ENCODE measurements at places on chromosomes 2 and 18.
A peak's percentile ranks its signal among the peaks of the same experiment; 100 is the strongest.

GRCh38 chr18:79798999-79799370 is 1.2 kb downstream of the KCNG2 start:
- no peak for DNase-seq

GRCh38 chr2:214492152-214492551 is 81.3 kb downstream of the VWC2L start:
- no peak for DNase-seq

DNA sequence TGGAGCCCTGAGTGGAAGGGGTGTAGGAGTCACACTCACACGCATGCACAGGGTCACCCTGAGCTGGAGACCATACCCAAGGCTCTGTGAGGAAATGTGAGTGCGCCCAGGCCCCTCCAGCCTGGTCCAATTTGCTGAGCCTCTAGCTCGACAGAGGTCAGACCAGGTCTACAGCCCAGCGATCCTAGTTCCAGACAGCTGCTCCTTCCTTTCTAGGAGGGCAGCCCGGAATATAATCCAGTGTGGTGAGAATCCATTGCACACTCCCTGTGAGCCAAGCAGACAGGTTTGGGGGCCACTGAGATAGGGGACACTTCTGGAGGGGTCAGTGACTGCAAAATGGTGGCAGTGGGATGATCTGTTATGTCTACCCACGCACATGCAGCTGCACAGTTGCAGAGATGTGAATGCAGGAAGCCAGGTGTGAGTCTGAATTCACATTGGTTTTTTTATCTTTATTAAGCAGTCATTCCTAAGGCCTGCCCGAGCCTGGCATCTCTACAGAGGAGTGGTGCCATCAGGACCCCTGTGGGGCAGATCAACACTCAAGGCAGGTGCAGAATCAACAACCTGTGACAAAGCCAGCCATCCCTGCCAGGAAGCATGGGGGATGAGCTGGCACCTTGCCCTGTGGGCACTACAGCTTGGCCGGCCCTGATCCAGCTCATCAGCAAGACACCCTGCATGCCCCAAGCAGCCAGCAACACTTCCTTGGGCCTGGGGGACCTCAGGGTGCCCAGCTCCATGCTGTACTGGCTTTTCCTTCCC is at the start of gene GPR148:
GPR148 (plus strand) TSS at position 522 of the 768 bp plus-strand sequence; CDS start at position 604, 82 bp downstream.
- no peak for DNase-seq

- no peak for DNase-seq
These were observed 86.0 kb downstream of the THADA start for GRCh38 chr2:43509886-43510285.

GRCh38 chr2:145906354-145906753 is 1386.4 kb upstream of the ZEB2 start:
- DNase-seq: no peak

DNA sequence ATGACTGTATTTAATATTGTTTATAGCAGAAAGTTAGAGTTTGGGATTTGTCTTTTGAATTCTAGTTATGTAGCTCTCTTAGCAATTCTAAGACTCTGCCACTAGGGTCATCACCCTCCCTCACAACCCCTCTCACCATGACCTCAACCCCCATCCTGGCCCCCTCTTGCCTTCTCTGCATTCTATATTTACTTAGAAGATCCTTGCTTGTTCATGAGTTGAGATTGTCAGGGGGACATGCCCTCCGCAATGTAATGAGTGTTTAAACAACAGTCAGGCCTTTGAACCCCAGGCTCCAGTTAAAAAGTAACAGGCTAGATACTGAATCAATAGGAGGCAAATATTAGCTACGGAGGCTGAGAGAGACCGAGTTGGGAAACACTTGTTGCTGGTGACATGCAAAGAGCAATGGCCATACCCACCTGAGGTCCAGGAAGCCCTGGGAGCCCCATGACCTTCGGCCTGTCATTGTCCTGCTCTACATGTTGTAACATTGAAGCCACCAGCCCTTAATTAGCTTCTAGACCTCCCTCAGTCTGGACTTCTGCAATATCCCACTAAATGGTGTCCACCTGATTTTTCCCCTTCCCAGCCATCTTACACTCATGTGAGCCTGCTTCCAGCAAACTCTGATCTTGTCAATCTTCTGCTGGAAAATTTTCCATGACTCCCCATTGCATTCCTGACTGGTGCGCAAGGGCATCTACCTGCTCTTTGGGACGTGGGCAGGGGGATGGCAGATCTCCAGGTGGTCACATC is 221.1 kb downstream of the ALPK2 start:
- DNase-seq: no peak

DNA sequence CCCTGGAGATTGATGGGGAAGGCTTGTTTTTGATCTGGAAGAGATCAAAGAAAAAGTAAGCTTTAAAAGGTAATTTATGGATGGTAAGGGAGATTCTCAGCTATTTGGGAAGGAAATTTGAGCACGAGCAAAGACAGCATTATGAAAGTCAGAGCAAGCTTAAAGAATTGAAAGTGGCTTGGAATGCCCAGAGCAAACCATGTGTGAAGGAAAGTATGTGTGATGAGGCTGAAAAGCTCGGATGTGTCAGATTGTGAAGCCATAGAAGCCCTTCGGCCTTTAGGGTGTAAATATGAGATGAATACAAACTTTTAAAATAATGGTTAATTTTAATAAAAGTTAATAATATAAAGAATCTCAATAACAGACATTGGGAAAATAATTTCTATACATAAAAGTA is 377.4 kb upstream of the DSEL start:
- no peak for DNase-seq

DNA sequence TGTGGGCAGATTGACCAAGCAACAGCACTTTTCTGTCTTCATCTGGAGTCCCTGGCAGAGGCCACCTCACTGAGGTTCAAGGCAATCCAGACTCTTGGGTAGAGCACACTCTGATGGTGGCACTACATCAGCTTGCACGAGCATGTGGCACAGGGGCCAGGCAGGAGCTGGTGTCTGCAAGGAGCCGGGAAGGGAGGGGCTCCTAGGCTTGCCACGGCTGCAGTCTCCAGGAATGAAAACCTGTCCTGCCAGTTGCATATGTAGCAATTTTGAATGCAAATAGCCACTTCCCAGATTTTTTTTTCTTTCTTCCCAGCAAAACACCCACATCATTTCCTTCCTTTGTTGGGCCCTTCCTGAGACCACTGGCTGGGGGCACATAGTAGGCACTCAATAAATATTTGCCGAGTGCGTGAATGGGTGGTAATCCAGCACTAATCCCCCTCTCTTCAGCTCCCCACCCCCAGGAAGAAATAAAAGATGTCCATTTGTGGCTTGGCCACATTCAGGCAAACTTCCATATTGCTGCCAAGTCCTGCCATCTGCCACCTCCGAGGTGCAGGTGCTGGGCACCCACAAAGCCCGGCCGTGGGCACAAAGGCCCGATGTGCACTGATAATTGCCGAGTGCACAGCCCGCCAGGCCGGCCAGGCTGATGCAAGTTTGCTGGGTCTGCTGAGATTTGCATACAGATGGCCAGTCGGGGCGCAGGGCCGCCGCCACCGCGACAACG is 72.4 kb downstream of the MYCN start:
- no peak for DNase-seq

- no peak for DNase-seq
These were observed 69.6 kb downstream of the THNSL2 start for GRCh38 chr2:88239781-88240180.

DNA sequence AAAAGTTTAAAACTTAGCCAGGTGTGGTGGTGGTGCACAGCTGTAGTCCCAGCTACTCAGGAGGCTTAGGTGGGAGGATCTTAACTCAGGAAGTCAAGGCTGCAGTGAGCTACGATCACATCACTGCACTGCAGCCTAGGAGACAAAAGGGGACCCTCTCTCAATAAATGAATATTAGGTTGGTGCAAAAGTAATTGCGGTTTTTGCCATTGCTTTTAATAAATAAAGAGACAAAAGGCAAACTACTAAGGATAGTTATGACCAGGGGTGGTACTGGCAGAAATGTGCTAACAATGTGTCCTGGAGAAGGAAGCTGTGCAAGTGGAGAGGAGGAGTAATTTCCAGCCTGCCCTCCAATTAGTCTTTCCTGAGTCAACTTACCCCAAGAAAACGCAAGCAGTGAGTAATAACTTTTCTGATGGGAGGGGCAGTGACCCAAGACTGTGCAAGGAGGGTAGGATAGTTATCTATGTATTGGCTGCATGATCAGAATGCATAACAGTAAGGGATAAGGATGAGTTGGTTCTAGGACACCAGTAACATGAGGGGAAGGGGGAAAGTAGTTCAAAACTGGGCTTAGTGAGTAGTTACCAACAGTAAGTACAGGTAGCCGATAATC is 1.5 kb downstream of the EXOC6B start:
- DNase-seq: no peak

GRCh38 chr2:173922068-173922467 is 43.1 kb downstream of the SP3 start:
- DNase-seq: no peak

DNA sequence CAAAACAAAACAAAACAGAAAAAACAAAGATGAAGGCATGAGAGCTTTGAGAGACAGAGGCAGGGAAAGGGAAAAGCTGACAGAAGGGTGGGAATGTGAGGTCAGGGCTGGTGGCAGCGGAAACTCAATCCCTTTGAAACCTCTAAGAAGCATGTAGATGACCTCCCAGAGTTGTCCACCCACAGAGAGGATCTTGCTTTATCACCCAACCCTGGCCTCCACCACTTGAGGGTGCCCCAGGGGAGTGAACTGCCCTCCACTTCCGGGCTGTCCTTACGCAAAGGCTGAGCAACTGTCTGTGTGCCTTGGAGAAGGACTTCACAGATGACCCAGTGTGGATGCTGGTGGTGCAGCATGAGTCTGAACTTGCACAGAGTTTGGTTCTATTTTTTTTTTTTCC is 26.7 kb downstream of the PDCL3 start:
- no peak for DNase-seq

GRCh38 chr18:1648712-1649111 is 744.0 kb downstream of the ADCYAP1 start:
- no peak for DNase-seq

DNA sequence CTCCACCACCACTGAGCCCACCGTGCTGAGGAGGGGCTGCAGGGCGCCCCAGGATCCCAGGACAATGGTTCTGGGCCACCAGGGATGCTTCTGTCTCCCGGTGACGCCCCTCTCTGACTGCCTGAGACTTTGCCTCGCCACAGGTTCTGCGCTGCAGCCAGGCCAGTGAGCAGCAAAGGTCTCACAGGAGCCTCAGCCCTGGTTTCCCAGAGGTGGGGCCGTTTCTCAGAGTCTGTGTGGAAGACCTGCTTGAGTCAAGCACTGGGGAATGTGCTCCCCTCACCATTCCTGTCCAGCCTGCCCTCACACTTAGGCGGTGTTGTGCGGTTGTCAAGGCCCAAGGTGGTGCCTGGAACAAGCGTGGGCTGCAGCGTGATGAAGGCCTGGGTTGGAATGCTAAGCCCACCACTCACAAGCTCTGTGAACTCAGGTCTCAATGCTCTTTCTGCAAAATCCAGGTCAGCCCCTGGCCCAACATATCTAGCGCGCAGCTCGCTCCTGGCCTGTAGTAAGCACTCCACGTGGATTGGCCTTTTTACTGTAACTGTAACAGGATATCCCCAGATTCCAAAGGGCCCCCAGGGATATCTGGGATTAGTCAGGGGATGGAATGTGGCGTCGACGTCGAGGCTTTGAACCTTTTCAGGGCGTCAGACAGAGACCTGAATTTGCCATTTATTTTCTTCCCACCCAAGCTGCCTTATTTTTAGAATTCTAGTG is 47.6 kb downstream of the PLB1 start:
- DNase-seq: no peak

DNA sequence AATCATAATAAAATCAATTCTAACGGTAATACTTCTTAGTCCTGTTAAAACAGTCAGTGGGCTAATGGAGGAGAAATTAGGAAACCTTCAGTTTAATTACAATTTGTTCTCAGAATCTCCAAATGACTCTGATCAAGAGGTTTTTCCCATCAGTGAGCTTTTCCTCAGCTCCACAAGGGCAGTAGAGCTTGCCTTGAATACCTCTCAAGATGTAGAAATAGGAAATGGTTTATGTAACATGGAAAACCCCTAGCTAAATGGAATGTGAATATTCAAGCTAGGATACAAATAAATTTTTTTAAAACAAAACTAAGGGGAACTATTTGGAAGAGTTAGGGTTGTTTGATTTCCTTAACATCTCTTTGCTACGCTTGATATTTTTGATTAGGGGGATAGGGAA is 87.5 kb downstream of the PLEKHM3 start:
- DNase-seq: no peak

DNA sequence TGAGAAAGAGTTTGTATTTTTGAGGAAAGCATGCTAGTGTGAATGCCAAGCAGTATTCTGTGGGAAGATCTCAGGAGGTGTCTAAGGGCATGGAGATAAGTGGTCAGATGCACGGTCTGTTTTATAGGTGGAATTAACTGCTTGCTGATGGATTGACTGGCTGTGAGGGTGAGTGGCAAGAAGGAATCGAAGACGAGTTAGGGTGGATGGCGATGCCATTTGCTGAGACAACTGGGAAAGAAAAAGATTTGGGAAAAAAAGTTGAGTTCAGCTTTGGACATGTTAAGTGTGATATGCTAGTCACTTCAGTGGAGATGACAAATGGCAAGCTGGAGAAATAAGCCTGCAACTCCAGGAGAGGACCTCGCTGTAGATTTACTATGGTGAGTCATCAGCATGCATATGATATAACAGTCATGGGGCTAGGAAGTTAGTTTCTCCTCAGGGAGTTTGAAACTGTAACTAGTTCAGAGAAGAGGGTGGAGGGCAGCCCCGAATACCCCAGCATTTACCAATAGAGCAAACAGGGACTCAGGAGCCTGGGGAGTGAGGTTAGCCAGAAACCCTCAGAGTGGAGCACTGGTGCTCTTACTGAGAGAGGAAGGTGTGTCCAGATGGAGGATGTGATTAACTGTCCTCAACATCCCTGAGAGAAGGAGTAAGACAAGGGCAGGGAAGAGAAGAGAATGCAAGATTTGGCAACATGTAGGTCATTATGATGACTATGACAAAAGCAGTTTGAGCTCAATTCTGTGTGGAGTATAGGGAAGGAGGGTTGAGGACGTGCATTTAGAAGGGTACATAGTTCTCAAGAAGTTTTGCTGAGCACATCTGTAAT is 2.0 kb upstream of the HK2 start:
- no peak for DNase-seq

GRCh38 chr2:47160660-47161059 is 5.6 kb upstream of the STPG4 start:
- DNase-seq: no peak

- DNase-seq: no peak
These were observed 3.5 kb upstream of the NAGK start for GRCh38 chr2:71064754-71065621.

GRCh38 chr18:71405169-71405809 is 1116.4 kb downstream of the SOCS6 start:
- DNase-seq: no peak

GRCh38 chr2:10331027-10331701 is 28.5 kb downstream of the HPCAL1 start:
- DNase-seq: peak; percentile 48

GRCh38 chr2:241129086-241129871 is 20.0 kb downstream of the PASK start:
- DNase-seq: no peak

- DNase-seq: no peak
These were observed 251.4 kb upstream of the STON1 start for GRCh38 chr2:48278590-48278989.

- DNase-seq: peak; percentile 44
These were observed 106.4 kb downstream of the POLE4 start for GRCh38 chr2:75064691-75065396.

GRCh38 chr2:3034856-3035255 is 342.8 kb downstream of the EIPR1 start:
- DNase-seq: no peak

- DNase-seq: no peak
These were observed 679.1 kb upstream of the ZEB2 start for GRCh38 chr2:145199042-145199441.
